T-cell (primary cell): ENCODE measurements at places on chromosomes 16 and 17. TPM values are rescaled to one million over a fixed set of nuclear protein-coding genes. Genes with fewer than 3 reads are reported as not detected.

Gene TPPP3
- total RNA-seq, result not detected

Gene IL17C
- not detected for total RNA-seq

Gene CACNA1G
- total RNA-seq, result not detected

Gene MARF1
- total RNA-seq, result 177 TPM

Gene CCL8
- total RNA-seq, result not detected

Gene CCNF
- total RNA-seq, result 3.5 TPM

Gene NMRAL1
- total RNA-seq, result 50.1 TPM

Gene ITGAX
- total RNA-seq, result 4.0 TPM

Gene PRSS8
- total RNA-seq, result not detected

Gene LRRC36
- total RNA-seq, result not detected

Gene DNASE1L2
- 3.3 TPM for total RNA-seq

DNA sequence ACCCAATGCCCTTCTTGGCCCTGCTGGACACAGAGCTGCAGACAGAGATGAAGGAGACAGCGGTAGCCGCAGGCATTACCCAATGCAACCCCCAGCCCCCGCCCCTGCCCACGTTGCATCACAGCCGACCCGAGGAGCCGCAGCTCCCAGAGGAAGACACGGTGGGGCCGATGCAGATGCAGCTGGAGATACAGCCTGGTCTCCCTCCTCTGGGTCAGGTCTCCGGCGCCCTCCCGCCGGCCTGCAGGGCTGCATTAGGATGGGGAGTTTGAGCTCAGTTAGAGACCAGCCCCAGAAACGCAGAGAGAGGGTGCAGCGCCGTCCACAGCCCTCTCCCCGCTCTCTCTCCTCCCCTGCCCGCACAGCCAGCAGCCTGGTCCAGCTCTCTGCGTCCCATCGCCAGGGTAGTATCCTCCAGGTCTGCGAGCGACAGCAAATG, 19.4 kb upstream of the UBE2I start:
- no peaks in the 10 kb centered on the region for H3K36me3 ChIP-seq
- no peak overlapping the region for H3K27ac ChIP-seq
- peaks cover 5% of the 10 kb centered on the region for H3K27me3 ChIP-seq
- DNase-seq, result no peak
- H3K4me1 ChIP-seq, result peaks cover 10% of the 10 kb centered on the region

DNA sequence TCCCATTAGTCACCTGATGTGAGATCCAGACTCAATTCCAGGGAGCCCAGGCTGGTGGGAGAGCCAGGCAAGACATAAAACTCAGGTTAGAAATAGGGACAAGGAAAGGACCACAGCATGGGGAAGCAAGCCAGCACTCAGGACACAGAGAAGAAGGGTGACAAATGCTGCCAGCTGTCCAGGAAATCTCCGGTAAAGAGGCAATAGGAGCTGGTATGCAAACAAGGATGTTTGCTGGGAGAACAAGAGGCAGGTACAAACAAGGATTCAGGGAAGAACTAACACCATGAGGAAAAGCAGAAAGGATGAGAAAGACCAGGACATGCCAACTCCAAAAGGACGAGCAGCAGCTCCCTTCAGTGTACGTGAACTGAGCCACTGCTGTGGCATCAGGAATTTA, 10.2 kb upstream of the TXNDC11 start:
- no peak overlapping the region for H3K27ac ChIP-seq
- H3K4me1 ChIP-seq, result no peaks in the 10 kb centered on the region
- H3K4me3 ChIP-seq, result no peak overlapping the region
- H3K36me3 ChIP-seq, result peaks cover 19% of the 10 kb centered on the region
- DNase-seq, result no peak
- H3K27me3 ChIP-seq, result no peaks in the 10 kb centered on the region

DNA sequence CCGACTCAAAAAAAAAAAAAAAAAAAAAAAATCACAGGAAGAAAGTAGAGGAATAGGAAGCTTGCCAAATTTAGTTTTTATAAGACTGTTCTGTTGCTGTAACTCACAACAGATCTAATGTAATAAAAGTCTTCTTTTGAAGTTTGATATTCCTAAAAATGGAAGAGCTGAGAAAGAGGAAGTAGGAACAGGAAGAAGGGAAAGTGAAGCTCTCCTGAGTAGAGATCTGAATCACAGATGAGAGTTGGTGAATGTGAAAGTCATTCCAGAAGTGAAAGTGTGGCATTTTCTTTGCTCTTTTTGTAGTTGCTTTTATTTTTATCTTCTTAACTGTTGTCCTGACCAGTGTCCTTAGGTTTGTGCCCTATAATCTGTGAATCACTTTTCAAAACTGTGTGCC, 2.1 kb downstream of the NMT1 start:
- peaks cover 14% of the 10 kb centered on the region for H3K4me1 ChIP-seq
- H3K36me3 ChIP-seq, result peaks cover 10% of the 10 kb centered on the region
- H3K27me3 ChIP-seq, result peaks cover 3% of the 10 kb centered on the region
- no peak overlapping the region for H3K27ac ChIP-seq

GRCh38 chr17:77456271-77456950, 315.6 kb downstream of the SEC14L1 start:
- peaks cover 2% of the 10 kb centered on the region for H3K36me3 ChIP-seq
- no peaks in the 10 kb centered on the region for H3K27me3 ChIP-seq
- peaks cover 83% of the 10 kb centered on the region for H3K4me1 ChIP-seq
- peak; percentile 64 for DNase-seq
- H3K27ac ChIP-seq, result peak overlapping the region; percentile 82

- H3K27ac ChIP-seq, result no peak overlapping the region
- no peak overlapping the region for H3K4me3 ChIP-seq
- no peak for DNase-seq
Measured at GRCh38 chr17:14942526-14943190, 322.5 kb downstream of the PMP22 start.

DNA sequence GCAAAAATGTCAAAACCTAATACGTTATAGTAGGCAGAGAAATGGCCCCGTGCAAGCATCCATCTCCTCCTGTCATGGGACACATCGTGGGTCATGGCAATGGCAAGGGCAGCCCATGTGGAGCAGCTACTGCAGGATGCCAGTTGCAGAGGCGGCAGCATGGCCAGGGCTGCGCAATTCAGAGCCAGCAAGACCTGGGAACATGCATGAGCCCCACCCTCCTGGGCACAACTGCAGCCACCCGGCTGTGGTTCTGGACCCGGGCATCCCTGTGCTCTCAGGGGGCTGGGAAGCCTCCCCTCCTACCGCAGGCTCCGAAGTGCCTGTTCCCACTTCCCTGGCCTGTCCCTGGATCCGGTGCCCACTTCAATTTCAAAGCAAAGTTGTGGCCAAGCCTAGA, 203.6 kb downstream of the CPPED1 start:
- H3K36me3 ChIP-seq, result no peaks in the 10 kb centered on the region
- no peaks in the 10 kb centered on the region for H3K27me3 ChIP-seq

GRCh38 chr16:1335996-1336395, 2.6 kb downstream of the BAIAP3 start:
- H3K4me1 ChIP-seq, result peaks cover 51% of the 10 kb centered on the region
- no peak overlapping the region for H3K4me3 ChIP-seq
- no peak for DNase-seq

DNA sequence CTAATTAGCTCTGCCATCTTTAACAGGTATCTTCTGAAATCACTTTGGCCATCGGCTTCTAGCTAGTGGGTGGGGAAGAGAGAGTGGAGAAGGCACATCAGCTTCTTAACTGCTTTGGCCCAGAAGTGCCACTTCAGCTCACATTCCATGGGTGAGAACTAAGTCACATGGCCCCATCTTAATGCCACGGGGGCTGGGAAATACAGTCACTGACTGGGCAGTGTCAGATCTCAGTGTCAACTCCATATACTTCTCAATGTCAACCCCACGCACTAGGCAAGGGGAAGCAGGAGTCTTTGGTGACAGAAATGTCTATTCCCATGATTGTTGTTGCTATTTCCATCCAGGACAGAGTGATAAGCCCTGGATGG, 29.4 kb downstream of the CCR7 start:
- H3K27me3 ChIP-seq, result no peaks in the 10 kb centered on the region
- DNase-seq, result no peak
- peaks cover 87% of the 10 kb centered on the region for H3K4me1 ChIP-seq
- H3K27ac ChIP-seq, result no peak overlapping the region
- no peaks in the 10 kb centered on the region for H3K36me3 ChIP-seq

GRCh38 chr17:19371259-19372010, 6.9 kb upstream of the MAPK7 start:
- no peaks in the 10 kb centered on the region for H3K27me3 ChIP-seq
- peaks cover 15% of the 10 kb centered on the region for H3K4me1 ChIP-seq
- peak overlapping the region; percentile 81 for H3K27ac ChIP-seq
- no peak overlapping the region for H3K4me3 ChIP-seq
- H3K36me3 ChIP-seq, result no peaks in the 10 kb centered on the region

DNA sequence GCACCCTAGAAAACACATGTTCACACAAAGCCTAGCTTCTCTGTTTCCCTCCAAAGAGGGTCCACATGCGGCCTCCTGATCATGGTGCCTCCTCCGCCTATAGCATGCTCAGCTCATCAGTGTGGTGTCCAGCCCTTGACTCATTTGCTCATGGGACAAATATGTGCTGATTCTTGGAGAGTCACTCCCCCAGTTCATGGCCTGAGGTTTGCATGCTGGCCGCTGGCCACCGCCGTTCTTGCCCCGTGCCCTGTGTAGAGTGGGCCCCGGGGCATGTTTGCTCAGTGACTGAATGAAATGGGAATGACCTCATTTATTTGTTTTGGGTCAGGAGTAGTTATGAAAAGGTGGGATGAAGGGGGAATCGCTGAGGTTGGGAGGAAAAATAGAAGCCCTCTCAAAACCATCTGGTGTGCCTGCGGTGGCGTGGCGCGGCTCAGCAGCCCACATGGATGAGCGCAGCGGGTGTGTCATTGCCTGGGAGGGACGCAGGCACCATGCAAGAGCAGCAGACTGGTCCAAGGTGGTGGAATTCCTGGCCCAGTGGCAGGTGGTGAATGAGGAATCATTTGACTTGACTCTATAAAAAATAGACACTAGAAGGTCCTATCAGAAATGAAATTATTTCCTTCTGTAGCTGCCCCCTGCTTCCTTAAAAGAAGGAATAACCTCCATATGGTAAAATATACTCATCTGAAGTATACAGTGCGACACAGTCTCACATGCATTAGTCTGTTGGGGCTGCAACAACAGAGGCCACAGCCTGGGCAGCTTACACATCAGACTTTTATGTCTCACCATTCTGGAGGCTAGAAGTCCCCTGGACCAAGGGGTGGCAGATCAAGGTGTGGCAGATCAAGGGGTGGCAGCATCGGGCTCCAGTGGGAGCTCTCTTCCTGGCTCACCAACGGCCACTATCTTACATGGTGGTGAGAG, 31.7 kb downstream of the CRISPLD2 start:
- no peak overlapping the region for H3K4me3 ChIP-seq
- no peak overlapping the region for H3K27ac ChIP-seq
- no peaks in the 10 kb centered on the region for H3K36me3 ChIP-seq
- no peak for DNase-seq

- no peak overlapping the region for H3K27ac ChIP-seq
- no peak for DNase-seq
- H3K4me1 ChIP-seq, result peaks cover 17% of the 10 kb centered on the region
- H3K4me3 ChIP-seq, result no peak overlapping the region
- peaks cover 9% of the 10 kb centered on the region for H3K27me3 ChIP-seq
Measured at GRCh38 chr16:87604634-87605111, 2.4 kb downstream of the JPH3 start.

DNA sequence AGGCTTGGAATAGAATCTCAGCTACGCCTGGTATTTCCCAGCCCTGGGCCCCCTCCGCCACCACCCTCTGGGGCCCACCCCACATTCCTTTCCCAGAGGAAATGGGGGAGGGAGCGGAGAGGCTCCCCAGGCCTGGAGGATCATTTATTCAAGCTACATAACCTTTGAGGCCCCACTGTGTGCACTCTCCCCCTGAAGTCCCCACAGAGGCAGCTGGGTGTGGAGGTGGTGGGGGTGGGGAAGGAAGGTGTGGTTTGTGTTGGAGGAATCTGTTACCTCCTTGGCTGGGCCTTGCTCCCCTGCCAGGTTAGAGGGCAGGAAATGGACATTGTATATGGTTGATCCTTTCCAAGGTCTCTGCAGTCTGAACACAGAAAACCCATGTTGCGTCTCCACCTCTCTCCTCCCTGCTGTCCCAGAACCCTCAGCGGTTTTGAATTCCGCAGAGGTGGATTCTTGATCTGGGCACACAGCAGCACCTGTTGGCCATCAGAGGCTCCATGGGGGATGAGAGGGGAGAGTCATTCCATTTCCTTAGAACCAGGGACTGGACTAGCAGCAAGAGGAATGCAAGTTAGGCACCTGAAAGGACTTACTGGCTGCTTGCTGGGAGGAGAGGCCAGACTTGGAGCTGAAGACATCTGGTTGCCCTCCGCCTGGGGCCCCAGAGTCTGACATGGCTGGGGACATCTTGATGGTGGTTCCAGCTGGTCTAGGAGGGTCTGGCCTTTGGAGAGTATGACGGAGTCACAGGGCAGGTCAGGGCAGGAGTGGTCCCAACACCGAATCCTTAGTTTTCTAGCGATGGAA, 23.0 kb downstream of the ARHGAP23 start:
- DNase-seq, result no peak
- H3K27me3 ChIP-seq, result peaks cover 69% of the 10 kb centered on the region
- H3K4me3 ChIP-seq, result no peak overlapping the region
- H3K27ac ChIP-seq, result no peak overlapping the region
- peaks cover 8% of the 10 kb centered on the region for H3K4me1 ChIP-seq

DNA sequence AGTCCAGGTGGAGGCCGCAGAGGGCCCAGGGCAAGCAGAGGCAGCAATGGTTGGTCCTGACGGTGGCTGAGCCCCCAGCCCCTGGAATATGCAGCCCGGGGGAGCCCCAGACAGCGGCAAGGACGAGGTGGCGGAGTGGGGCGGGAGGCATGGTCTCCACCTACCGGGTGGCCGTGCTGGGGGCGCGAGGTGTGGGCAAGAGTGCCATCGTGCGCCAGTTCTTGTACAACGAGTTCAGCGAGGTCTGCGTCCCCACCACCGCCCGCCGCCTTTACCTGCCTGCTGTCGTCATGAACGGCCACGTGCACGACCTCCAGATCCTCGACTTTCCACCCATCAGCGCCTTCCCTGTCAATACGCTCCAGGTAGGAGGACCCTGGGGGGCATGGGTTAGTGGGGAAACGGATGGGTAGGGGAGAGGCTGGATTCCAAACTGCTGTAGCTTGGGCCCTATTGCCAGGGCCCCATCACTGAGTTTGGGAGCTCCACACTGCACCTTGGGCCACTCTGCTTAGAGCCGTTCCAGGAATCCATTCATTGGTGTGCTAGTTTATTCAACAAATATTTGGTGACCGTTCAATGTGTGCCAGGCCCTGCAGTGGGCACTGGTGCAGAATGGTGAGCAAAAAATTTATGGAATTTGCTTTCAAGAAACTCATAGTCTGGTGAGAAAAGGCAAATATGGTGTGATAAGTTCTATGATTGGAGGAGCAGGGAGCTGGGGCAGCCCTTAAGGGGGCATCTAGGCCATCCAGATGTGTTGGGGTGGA, 3.8 kb downstream of the RASL10B start:
- H3K4me3 ChIP-seq, result no peak overlapping the region
- no peak for DNase-seq
- no peak overlapping the region for H3K27ac ChIP-seq

GRCh38 chr17:67353929-67354574, 12.3 kb downstream of the PSMD12 start:
- peaks cover 10% of the 10 kb centered on the region for H3K4me1 ChIP-seq
- no peak overlapping the region for H3K4me3 ChIP-seq
- H3K36me3 ChIP-seq, result peaks cover 67% of the 10 kb centered on the region
- no peak overlapping the region for H3K27ac ChIP-seq
- no peak for DNase-seq

- H3K4me3 ChIP-seq, result no peak overlapping the region
- no peaks in the 10 kb centered on the region for H3K27me3 ChIP-seq
- no peak for DNase-seq
- peaks cover 7% of the 10 kb centered on the region for H3K4me1 ChIP-seq
- H3K27ac ChIP-seq, result no peak overlapping the region
Measured at GRCh38 chr16:47467501-47467900, 6.4 kb downstream of the PHKB start.
